ENCODE measurements at places on chromosomes 3 and 15.

- DNase-seq: no peak
Observed at GRCh38 chr3:126936853-126937425, 46.0 kb upstream of the PLXNA1 start.

- DNase-seq: no peak
Observed at GRCh38 chr3:15636028-15636709, 34.6 kb downstream of the BTD start.

- DNase-seq: no peak
Observed at GRCh38 chr3:143445118-143445517, 325.5 kb downstream of the CHST2 start.

- DNase-seq: no peak
Observed at GRCh38 chr3:73249047-73249446, 187.6 kb downstream of the EBLN2 start.

DNA sequence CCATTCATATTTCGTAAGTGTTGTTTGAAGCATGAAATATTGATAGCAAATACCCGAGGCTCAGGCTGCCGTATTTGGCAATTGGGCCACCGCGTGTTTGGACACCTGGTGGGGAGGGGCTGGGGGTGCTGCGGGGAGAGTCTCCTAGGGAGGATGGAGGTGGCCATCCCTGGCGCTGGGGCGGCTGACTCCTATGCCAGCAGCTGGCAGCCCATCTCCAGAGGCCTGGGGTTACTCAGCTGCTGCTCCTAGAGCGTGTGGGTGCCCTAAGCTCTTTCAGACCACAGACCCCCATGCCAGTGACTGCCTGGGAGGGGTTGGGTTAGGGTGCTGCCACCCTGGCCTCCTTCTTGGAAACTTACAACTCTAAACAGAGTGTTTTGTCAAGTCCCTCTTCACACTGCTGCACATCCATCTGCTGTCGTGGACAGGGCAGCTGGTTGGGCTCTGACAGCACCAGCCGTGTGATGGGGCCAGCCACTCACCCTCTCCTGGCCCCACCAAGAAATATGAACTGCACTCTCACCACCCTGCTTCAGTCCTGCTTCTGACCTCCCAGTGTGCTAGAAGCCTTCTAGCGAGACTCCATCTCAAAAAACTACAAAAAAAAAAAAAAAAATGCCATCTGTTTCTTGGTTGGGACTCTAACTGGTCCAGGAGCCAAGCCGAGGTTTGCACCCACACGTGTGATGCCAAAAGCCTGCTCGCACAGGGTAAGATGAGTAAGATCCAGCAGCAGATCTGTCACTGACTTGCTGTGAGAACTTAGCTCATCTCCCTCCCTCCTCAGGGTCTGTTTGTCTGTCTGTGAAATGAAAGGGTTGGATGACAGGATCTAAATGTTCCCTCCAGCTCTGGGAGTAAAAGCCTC is 156.2 kb downstream of the MEGF11 start:
- DNase-seq: no peak

DNA sequence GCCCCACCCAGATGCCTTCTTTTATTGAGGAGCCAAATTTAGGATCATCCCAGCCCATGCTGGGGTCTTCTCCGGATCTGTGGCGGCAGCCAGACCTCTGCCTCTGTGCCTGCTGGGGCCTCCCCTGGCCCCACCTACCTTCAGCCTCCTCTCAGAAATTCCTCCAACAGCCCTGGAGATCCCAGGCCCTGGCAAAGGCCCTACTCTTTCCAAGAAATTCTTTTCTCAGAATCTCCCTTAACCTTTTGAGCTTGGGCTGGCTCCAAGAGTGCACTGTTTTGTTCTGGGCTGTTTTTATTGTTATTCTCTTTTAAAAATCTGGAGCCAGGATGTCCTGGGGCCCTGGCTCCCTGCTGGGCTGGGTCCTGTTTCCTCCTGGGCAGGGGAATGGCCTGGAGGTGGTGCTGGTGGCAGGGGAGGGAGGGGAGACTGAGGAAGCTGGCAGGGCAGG is 57.8 kb downstream of the GRIP2 start:
- no peak for DNase-seq

- no peak for DNase-seq
Observed at GRCh38 chr3:16104156-16104555, 70.3 kb upstream of the GALNT15 start.

DNA sequence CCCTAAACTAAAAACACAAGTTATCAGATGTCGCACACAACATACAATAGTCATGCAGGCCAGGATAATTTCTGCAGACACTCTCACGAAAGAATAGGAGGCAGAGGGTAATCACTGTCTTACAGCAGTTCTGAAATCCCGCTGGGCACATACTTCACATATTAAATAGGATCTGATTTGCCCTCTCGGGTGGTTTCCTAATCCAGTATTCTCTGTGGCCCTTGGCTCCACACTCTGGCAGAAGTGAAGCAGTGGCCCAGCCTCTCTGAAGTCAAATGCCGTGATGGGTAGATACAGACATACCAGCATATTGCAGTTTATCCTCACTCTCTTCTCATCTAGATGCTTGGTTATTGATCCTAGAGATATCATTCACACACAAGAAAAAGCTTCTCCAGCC is 19.0 kb downstream of the GADL1 start:
- DNase-seq: no peak

DNA sequence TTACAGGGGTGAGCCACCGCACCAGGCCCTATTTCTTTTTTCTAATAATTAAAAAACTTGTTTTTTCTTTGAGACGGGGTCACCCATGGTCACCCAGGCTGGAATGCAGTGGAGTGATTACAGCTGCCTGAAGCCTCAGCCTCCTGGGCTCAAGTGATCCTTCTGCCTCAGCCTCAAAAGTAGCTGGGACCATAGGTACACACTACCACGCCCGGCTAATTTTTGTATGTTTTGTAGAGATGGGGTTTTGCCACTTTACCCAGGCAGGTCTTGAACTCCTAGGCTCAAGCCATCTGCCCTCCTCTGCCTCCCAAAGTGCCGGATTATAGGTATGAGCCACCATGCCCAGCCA is 858 bp upstream of the TKT start:
- DNase-seq: no peak

DNA sequence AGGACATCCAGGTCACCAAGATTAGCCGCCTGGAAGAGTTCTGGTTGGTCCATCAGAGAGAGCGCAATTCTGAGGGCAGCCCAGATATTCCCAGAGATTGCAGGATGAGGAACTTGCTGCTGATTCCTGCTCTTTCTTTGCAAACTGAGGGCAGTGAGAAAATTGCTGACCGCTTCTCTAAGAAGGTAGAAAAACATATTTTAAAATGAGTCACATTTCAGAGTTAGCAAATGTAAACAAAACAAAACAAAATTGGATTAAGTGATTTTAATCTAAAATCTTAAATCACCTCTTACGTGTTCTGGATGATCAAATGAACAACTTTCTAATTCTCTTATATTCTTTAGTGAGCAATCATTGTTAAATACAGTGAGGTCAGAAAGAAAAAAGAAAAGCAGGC is 149.0 kb downstream of the USP13 start:
- DNase-seq: no peak

DNA sequence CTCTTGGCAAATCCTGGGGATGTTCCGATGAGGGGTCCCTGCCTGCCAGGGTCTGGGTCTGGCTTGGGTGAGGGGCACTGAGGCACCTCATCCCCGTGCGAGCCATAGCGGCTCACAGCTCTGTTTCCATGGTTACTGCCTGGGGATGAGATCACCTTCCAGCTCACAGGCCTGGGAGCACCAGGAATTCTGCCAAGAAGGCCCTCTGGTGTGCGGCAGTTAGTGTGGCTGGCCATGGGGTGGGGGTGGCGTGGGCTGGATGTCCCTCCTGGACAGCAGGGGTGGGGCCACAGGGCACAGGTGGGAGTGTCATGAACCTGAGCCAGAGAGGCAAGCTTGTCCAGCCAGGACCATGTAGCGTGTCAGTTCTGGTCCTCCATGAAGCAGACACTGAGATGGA is 22.1 kb upstream of the PRR23E start:
- DNase-seq: no peak

DNA sequence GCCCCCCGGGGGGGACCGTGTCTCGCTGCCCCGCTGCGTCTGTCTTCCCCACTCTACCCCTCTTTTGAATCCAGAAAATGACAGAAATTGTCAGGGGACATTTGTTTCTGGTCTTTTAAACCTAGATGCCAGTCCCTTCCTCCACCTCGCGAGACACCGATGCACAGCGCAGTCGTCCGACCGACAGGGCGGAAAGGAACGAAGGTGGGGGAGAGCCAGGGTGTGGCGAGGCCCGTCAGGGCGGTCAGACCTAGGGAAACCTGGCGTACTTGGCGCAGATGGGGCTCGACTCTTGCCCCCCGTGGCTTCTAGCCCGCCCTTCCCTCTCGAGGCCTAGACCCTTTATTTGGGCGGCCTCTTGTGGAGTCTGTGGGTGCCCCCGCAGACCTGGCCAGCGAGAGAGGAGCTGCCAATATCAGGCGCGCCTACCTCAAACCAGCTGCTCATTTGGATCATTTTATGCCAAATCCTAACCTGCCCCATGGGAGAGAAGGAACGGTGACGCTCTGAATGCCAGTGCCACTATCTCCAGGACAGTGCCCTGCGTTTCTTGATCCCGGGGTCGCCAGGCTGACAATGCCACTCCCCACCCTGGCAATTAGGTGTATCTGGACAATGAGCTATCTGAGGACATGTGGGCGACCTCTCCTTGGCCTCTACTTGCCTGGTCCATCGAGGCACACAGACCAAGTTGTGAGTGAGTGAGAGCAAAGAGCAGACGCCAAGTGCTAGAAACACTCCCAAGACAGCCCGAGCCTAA is 500 bp upstream of the RAB6B start:
- DNase-seq: no peak

- no peak for DNase-seq
Observed at GRCh38 chr3:143307613-143308183, 188.1 kb downstream of the CHST2 start.

DNA sequence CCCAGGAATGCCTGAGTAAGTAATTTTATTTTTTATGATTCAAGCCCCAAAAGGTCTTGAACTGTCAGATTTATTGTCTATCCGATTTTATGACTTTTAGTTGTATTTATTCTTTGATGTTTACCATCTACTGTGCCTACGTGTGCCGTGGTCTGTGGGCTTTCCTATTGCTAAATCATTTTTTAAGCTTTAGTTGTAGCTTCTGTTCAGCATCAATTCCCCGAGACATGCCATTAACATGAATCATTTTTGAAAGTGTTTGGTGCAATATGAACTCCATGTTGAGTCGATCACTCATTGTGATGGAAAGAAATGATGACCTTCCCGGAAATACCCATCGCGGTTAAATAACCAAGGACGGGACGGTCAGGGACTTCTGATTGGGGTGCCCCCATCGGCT is 268.7 kb upstream of the THRB start:
- no peak for DNase-seq

DNA sequence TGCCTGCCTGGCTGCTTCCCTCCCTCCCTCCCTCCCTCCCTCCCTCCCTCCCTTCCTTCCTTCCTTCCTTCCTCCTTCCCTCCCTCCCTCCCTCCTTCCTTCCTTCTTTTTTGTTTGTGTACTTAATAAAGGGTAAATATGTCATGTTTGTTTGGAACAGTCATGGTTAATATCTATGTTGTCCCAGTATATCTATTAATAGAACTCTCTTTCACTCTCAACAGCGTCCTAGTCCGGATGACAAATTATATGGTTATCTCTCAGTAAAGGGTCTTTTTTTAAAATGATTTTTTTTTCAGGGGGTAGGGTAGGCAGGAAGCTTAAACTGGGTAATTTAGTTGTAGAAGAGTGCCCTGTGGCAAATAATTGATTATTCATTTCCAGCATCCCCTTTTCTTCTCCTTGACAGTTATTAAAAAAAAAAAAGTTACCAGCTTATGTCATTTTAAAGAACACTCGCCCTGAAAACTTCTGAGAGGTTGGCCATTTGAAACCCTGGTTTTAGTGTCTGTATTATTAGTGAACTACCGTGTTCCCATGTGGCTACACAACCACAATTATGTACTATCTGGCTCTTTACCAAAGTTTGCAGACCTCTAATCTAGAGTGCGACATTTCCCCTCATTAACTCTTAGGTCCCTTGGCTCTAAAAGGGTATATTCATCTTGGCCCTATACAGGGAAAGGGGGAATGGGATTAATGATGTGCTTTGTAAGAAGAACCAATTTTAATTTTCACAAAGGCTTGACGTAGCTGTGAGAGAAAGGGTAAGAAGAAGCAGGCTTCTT is 13.7 kb downstream of the TAGLN3 start:
- DNase-seq: no peak

DNA sequence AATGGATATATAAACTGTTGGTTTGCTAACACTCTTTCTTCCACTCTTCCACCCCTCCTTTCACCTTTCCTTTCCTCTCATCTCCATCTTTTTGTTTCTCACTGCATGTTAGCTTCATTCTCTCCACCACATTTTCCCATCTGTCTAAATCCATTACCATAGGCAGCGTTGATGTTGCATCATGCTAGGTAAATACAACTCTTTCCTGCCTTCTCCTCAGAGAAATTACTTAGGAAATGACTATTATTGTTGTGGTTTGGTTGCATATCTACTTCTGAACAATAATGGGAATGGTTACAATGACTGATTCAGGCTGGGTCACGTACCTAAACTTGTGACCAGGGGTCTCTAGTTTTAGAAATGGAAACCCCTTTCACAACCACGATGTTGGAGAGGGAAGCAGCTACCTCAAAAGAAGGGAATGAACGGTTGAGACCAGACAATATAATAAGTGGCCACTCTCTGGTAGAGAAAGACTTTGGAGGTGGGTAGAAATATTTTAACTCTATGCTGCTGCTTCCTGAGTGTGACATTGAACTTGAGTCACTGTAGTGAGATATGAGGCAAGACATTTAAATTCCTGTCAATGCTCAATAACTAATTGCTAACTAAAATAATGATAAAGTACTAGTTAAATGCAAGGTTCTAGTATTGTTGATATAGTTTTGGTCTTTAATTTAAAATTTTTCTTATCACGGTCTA is 314.1 kb upstream of the TGFBR2 start:
- no peak for DNase-seq

DNA sequence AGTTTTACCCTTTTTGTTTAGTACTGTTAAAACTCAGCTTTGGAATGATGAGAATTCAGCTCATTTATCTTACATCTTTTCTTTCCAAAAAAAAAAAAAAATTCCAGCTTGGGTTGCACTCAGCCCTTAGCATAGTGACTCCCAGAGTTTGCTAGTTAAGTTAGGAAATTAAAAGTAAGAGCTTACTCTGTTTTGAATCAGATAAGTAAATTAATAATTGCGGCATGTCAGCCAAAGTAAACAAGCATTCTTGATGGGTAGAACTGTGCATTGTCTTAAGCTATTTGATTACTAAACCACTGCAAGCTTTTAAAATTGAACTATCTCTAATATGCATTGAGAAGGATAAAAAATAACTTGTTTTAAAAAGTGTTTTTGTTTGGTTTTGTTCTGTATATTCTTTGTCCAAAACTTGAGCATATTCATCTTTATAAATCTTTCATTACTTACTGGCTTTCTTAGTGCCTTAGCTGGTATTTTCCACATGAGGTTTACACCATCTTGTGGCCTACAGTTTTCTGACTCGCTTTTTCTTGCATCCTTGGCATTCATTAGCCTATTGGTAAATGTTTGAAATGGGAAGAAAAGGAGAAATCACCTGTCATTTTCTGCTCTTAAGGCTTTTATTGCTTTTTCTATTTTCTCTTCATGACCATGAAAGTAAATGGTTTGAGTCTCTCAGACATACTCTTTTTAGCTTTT is 107.6 kb downstream of the FILIP1L start:
- no peak for DNase-seq

- DNase-seq: no peak
Observed at GRCh38 chr15:62211348-62211747, 46.3 kb upstream of the C2CD4B start.
